ENCODE measurements at places on chromosomes 16 and 17. TPM values are rescaled to one million over a fixed set of nuclear protein-coding genes. Genes with fewer than 3 reads are reported as not detected.

The RDM1 gene
- total RNA-seq, result not detected

The SNTB2 gene
- total RNA-seq, result 31.5 TPM

The KRT25 gene
- total RNA-seq, result not detected

The CNGB1 gene
- total RNA-seq, result not detected

The NPIPA2 gene
- total RNA-seq, result not detected

The SLC13A2 gene
- total RNA-seq, result not detected

The ADAP2 gene
- total RNA-seq, result not detected

The MT1G gene
- 13.4 TPM for total RNA-seq

The KRT31 gene
- not detected for total RNA-seq

The RAB37 gene
- total RNA-seq, result 0.06 TPM

The NPIPA7 gene
- total RNA-seq, result 7.4 TPM

The SLC5A11 gene
- 1.8 TPM for total RNA-seq

The SRSF1 gene
- 98.4 TPM for total RNA-seq

The DNAH17 gene
- not detected for total RNA-seq

The HASPIN gene
- total RNA-seq, result 1.6 TPM

The SYT17 gene
- 0.12 TPM for total RNA-seq

Measured in cardiac ventricle fibroblast (primary cell).